ENCODE measurements at places on chromosomes 7 and 10.

GRCh38 chr10:3775696-3776551 is 9.1 kb downstream of the KLF6 start:
- no peak for DNase-seq

DNA sequence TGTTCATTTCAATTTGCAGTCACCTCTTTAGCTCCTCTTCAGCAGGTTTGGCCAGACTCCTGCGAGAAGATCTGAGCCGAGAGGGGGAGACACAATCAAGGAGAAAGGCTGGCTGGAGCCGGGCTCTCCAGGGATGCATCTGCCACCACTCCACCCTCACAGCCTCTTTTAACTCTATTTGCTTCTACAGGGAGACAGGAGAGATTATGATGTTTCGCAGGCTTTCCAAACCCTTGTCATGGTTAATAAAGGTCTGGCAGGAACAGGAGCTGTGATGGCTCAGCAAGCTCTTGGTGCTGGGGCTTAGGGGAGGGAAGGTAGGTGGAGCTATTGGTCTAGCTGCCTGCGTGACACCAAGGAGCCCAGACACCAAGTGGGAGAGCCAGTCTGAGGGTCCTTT is 448.1 kb upstream of the PODXL start:
- no peak for DNase-seq

- no peak for DNase-seq
Measured at GRCh38 chr7:3497796-3498195, 196.7 kb downstream of the SDK1 start.

DNA sequence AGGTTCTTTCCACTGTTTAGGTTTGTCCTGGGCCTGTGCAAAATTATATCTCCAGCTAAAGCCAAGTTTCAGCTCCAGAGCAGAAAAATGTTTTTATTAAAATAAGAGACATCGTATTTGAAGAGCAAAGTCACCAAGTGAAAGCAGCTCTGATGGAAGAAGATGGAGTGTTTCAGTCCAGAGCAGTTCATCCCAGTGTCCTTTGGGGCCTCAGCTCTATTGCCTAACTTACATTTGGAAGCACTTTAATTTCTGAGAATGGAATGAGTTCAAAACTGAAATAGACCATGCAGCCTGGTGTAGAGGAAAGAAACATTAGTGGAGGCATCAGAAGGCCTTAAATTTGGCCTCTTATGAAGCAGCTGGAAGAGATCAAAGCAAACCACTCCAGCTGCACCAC is 545.2 kb downstream of the SORCS1 start:
- DNase-seq = no peak

- DNase-seq = no peak
Measured at GRCh38 chr10:7417103-7417623, 6.3 kb upstream of the SFMBT2 start.

DNA sequence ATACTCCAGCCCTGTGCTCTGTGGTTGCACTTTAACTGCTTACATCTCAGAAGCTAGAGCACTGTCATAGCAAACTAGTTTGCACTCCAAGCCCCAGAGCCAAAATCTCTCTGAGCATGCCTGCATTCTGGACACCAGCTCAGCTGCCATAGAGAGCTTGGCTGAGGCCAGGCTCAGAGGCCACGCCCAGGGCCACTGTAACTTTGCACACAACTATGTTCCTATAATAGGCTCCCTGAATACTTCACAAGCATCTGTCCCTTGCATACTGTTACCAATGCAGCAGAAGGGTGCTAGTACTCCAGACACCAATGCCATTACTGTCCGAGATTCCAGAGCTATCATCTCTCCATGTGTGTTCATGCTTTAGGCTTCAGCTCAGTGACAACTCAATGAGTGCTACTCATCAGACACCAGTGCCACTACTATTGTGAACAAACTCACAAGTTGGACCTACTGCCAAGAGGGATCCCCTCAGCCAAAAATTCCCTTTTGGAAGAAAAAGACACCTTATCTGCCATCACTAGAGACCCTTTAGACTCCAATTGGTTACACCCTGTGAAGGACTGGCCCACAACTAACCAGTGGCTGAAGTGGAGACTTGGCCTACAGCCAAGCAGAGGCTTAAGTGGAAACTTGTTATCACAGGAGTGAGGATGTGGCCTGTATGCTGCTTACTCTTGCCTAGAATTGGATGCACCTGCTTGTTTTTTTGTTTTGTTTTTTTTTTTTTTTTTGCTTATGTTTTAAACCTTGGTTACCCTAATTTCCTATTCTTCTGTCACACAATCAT is 211.6 kb upstream of the MAGI2 start:
- no peak for DNase-seq

DNA sequence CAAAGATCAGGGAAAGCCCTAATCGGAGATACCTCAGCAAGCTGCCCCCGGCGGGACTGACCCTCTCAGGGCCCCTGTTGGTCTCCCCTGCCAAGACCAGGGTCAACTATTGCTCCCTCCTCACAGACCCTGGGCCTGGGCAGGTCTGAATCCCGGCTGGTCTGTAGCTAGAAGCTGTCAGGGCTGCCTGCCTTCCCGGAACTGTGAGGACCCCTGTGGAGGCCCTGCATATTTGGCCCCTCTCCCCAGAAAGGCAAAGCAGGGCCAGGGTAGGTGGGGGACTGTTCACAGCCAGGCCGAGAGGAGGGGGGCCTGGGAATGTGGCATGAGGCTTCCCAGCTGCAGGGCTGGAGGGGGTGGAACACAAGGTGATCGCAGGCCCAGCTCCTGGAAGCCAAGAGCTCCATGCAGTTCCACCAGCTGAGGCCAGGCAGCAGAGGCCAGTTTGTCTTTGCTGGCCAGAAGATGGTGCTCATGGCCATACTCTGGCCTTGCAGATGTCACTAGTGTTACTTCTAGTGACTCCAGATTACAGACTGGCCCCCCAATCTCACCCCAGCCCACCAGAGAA is 24.1 kb downstream of the TBATA start:
- DNase-seq = no peak

DNA sequence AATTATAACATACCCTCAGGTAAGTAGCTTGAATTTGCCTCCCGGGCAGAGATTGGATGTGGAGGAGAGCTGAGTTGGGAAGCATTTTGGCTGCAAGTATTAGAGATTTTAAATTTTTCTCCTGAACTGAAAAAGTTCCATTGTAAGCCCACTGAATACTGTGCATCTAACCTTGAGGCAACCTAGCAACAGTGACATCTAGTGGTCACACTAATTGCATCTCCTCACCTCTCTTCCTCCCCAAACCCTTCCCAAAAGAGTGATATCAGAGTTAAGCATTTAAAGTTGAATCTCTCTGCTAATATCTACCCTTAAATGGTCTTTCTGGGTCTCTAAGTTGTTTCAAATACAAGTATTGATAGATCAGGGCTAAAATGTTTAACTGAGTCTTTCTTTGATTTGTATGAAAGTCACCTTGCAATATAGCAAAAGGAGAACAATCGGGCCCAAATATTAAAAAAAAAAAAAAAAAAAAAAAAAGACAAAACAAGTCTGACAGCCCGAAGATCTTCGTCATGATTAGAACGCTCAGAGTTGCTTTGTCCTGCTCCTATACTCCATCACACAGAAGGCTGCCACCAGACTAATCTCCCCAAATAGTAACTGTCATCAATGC is 40.4 kb upstream of the DLX5 start:
- peak; percentile 21 for DNase-seq

- DNase-seq = no peak
Measured at GRCh38 chr7:111043561-111043960, 47.4 kb upstream of the LRRN3 start.

DNA sequence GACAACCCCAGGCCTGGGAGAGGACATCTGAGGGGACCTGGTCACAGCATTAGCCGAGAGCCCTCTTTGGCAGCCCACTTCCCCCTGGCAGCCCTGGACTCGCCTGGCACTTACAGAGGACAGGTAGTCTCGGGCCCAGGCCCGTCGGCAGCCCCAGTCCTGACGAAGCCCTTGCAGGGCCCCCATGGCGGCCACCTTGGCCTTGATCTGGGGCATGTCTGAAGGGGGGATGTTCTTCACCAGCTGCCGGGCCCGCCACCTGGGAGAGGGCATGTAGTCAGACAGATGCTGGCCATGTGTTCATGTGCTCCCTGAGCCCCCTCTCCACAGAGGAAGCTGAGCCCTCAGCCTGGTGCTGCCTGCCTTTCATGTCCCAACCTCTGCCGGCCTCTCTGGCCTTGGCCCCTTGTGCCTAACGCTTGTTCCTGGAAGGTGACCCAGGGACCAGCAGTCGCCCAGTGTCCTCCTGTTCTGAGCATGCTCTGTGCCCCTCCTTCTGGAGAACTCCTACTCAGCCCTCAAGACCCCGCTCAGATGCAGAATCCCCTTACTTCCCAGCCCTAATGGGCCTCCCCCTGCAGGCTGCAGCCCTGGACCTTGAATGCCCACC is 13.9 kb downstream of the MYO1G start:
- peak; percentile 29 for DNase-seq

DNA sequence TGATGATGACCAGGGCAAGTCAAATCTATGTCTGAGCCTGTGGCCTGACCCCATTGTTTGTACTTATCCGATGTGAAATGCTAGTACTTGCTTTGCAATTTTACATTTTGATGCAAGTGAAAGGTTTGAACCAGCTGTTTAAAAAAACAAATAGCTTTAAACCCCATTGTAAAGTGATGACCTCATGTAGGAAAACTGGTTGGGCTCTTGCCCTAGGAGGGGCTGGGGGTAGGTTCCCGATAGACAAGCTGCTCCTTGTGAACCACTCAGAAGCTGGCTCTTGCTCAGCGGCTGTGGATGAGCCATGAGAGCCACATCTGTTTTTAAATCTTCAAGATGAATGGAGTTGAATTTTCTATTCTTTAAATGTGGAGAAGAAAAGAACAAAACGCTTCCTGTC is 185.3 kb downstream of the WDR11 start:
- DNase-seq = no peak

DNA sequence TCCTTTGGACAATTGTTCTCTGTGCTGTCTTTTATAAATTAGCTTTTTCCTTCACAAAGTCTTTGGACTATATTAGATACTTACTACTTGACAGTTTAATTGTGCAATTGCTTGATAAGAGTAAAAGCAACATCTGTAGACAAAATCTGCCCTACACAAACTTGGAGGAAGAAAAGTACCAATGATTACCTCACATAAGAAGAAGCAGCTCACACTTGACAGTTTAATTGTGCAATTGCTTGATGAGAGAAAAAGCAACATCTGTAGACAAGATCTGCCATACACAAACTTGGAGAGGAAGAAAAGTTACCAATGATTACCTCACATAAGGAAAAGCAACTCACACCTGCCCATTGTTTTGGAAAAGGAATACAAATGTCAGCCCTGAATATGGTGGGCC is 17.1 kb upstream of the SCIN start:
- DNase-seq = no peak

DNA sequence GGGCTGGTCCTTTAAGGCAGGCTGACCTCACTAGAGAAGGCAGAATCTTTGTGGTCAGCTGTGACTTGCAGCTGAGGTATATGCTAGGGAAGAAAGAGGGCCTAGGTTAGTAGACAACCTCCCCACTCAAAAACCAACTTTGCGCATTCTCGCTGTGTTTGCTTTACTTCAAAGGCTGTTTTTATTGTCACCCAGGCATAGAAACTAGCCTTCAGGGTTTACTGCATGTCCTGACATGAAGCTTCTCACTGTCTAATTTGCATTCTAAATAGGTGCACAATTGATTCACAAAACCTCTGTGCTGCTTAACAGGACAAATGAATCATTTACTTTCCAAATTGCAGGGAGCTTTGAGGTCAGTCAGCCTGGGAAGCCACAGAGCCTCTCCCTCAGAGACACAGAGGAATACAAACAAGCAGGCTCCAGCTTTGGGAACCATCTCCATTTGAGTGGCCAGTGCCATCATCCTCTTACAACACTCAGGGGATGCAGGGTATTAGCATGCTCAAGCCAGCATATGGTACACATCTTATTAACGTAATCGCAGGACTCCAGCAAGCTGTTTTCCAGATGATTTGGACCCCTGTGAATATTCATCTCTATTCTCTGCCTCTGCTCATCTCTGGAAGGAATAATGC is 596.4 kb upstream of the GHITM start:
- no peak for DNase-seq

- DNase-seq = no peak
Measured at GRCh38 chr10:12013926-12014325, 28.7 kb downstream of the UPF2 start.

DNA sequence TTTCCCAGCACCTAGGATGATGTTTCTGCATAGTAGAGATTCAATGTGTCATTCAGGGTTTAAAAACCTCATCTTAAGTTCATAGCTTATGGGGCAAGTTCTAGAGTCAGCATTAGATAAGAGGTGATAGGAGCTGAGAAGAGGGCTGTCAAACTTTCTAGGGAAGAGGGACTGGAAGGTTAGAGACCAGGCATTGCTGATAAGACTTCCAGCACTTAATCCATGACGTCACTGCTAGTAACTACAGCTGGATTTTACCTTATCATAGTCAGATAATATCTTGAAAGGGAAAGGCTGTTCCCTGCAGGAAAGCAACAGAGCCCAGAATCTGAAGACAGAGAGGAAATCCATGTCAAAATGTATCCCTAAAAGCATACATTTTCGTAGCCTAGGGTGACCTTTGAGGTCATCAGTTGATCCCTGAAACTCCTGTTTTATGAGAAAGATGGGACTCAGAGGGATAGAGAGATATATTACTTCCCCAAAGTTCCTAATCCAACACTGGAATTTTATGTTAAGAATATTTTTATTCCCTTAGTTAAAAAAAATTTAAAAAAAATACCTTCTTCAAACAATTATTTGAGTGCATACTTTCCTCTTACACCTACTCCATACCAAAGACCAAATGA is 3.3 kb upstream of the CPED1 start:
- DNase-seq = no peak

- DNase-seq = no peak
Measured at GRCh38 chr7:155761162-155761561, 51.1 kb downstream of the SHH start.

DNA sequence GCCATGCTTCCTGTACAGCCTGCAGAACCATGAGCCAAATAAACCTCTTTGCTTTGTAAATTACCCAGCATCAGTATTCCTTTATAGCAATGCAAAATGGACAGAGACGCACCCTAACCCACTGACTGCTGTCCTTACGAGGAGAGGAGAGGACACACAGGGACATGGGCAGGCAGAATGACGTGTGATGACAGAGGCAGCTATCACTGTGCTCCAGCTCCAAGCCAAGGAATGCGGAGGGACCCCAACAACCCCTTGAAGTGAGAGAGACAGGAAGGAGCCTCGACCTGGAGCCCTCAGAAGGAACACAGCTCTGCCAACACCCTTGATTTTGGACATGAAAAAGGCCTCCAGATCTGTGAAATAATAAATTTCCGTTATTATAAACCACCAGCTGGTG is 46.6 kb upstream of the EBF3 start:
- DNase-seq = no peak

GRCh38 chr10:33252794-33253203 is 81.7 kb downstream of the NRP1 start:
- no peak for DNase-seq

DNA sequence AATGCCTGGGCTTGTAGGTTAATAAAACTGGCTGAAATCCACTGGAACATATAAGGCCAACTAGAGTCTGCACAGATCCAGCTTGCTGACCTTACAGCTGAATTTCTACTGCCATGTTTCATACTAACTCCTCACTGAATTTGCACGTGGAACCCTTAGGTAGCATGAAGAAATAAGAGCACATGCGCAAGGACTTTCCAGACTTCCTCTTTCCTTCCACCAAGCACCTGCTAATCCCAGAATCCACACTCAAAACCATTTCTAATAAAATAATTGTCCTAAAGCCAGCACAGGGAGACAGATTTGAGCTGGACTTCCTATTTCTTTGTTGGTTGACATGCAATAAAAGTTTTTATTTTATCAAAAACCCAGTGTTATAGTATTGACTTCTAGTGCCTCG is 46.8 kb downstream of the NPVF start:
- DNase-seq = no peak
